ENCODE measurements at places on chromosomes 2 and 18.

- no peak for DNase-seq
Observed at GRCh38 chr2:151808258-151809072, 19.8 kb downstream of the ARL5A start.

GRCh38 chr2:216279459-216279858, 92.8 kb downstream of the MARCHF4 start:
- DNase-seq = no peak

GRCh38 chr2:160388464-160389263, 104.9 kb downstream of the RBMS1 start:
- DNase-seq = no peak

GRCh38 chr2:61262699-61263098, 100.7 kb downstream of the C2orf74 start:
- no peak for DNase-seq

DNA sequence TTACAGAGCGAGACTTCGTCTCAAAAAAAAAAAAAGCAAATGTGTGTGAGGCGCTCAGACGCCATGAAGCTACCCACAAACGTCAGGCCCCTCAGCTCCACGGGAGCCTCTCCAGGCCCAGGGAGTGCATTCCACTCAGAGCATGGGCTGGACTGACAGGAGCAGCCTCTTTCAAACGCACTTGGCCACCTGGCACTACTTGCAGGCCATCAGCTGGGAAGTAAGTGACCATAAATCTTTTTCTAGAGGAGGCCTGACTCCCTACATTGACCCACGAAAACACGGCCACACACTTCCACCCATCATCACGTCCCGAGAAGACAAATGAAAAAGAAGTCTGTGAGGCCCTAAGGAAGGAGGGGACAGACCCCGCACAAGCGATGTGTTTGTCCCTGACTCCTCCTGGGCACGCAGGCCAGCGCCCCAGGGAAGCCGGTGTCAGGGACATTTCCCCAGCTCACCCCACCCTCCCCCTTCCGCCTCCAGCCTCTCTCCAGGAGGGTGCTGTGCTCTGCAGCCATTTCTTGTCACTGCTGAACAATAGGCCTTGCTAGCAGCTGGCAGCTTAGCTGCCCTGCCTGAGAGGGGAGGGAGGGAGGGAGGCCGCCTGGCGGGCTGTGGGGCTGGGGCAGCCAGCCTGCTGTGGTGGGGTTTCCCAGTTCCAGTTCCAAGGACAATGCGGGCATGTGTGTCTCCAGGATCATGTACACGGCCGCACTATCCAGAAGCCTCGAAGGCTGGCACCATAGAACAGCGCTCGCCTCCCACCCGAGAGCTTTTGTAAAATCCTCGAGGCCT, 26.6 kb downstream of the SERTAD2 start:
- peak; percentile 49 for DNase-seq

DNA sequence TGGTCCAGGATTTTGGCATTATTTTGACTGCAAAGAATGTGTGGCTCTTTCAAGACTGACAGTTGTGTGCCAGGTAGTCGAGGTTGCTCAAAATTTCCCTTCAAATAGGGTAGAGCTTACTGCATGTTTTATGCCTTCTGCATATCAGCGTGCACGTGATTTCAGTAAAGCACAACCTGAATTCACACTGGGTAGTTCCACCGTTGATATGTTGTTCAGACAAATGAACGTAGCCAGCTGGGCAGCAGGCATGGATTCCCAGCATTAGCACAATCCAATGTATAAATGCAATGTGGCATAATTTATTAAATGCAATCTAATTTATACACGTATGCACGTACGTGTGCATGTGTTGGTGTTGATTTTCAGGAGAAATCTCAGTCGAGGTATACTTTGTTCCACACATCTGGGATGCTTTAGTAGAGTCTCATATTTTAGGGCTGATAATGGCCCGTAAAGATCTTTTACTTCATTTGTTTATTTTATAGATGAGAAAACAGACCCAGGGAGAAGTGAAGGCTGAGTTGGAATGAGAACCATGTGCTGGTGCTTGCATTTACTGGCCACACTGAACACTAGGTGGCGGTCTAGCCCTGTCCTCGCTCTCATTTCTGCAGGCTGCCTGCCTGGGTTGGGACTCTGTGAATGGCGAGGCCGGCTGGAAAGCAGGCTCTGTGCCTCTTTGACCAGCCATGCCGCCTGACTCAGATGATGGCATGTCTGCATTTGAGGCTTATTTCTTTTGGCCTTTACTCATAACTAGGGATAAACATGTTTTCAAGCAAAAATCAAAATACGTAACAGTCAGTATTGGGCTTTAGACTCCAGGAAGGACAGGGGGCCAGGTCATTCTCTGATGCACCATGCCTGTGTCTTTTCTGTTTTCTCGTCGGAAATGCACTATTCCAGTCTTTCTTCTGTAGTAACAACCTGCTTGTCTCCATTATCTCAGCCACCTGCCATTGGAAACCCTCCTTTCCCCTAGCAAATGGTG, 120.4 kb downstream of the RNF144A start:
- no peak for DNase-seq

DNA sequence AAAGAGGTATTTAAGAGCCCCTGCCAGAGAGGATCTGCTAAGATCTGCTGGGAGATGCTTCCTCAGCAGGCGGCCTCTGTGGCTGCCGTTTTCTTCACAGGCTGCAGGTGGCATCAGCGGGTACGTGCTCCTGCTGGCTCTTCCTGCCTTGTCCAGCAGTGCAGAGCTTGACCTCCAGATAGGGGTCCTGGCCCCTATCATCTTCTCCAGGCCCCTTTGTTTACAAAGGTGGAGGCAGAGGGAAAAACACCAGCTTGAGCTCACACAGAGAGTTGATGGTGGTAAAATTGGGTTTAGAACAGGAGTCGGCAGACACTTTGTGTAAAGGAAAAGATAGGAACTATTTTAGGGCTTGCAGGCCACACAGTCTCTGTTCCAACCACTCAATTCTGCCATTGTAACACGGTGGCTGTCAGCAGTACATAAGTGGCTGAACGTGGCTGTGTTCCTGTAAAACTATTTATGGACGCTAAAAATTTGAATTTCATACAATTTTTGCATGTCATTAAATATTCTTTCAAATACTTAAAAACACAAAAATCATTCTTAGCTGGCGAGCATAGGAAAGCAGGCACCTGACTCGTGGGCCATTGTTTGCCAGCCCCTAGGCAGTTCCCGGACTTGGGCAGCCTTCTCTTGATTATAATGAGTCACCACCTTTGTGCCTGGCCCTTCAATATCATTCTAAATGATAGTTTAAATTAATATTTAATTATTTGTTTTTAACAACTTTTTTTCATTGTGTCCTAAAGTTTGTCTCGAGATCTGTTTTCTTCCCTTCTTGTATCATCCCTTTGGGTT, 98.2 kb upstream of the B3GNT7 start:
- peak; percentile 66 for DNase-seq

DNA sequence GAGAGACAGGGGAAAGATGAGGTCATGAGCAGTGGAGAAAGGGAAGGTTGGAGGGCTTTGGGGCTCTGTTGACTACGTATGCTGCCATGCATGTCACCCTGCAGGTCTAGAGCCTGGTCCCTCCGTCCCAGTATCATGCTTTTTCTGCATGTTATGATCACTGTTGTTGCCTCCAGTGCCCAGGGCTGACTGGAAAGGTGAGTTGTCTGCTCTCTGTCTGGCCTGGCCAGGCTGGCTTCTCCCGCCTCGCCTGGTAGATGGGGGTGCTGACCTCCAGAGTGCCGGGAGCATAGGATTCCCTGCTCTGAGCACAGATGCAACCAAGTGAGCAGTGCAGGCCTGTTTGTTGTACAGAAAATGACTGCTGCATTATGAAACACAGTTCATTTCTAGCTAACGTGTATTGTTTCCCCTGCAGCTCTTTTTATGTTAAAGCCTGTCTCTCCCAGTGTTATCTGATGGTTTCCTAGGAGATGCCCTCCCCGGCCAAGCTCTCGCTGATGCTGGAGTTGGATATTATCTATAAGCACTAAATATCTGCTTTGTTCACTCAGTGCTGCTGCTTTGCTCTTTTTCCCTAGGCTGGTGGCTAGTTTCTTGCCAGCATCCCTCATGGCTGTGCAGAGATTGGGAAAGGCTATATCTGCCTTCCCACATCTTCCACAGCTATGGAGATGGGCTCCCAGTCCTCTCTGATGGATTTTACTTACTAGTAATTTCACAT, 158.2 kb downstream of the TDRD15 start:
- no peak for DNase-seq

- no peak for DNase-seq
Observed at GRCh38 chr18:24378598-24378997, 19.0 kb downstream of the OSBPL1A start.

GRCh38 chr2:41626936-41627335, 420.9 kb upstream of the PKDCC start:
- no peak for DNase-seq

GRCh38 chr2:65554765-65555591, 122.6 kb upstream of the SPRED2 start:
- no peak for DNase-seq

- DNase-seq = no peak
Observed at GRCh38 chr2:37026050-37026449, 58.1 kb downstream of the HEATR5B start.

- DNase-seq = no peak
Observed at GRCh38 chr2:72988041-72988440, 70.7 kb downstream of the EMX1 start.

DNA sequence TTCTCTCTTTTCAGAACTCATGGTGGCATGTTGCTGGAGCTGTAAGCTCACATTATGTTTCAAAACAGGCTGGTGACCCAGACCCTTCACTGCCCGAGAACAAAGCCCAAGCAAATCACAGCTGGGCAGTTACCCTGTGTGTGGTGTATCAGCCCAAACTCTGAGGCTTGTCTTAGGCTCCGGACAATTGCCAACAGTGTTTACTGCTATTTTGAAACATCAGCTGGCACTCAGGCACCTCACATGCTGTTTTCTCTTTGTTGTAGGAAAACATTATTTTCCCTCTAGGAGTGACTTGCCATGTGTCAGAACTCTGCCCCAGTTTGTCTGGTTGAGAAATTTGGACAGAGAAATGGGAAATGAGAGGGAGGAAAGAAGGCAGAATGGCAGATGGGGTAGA, 237.6 kb upstream of the APCDD1 start:
- no peak for DNase-seq

DNA sequence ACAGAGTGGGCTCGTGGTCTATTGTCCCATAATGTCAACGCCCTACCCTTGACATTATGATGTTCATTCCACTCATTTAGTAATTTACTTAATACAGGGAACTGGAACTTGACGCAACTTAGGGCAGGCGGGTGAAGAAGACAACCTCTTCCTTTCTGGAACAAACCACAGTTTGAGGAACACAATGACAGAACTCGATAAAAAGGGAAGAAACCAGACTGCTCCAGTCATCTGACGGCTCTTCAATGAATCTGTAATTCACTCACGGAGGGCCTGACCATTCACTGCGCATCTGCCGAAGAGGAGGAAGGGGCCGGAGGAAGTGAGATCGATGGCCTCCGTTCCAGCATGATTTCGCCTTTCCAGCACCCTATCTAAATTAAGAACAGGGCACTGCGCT, 83.2 kb downstream of the BCL2 start:
- no peak for DNase-seq

DNA sequence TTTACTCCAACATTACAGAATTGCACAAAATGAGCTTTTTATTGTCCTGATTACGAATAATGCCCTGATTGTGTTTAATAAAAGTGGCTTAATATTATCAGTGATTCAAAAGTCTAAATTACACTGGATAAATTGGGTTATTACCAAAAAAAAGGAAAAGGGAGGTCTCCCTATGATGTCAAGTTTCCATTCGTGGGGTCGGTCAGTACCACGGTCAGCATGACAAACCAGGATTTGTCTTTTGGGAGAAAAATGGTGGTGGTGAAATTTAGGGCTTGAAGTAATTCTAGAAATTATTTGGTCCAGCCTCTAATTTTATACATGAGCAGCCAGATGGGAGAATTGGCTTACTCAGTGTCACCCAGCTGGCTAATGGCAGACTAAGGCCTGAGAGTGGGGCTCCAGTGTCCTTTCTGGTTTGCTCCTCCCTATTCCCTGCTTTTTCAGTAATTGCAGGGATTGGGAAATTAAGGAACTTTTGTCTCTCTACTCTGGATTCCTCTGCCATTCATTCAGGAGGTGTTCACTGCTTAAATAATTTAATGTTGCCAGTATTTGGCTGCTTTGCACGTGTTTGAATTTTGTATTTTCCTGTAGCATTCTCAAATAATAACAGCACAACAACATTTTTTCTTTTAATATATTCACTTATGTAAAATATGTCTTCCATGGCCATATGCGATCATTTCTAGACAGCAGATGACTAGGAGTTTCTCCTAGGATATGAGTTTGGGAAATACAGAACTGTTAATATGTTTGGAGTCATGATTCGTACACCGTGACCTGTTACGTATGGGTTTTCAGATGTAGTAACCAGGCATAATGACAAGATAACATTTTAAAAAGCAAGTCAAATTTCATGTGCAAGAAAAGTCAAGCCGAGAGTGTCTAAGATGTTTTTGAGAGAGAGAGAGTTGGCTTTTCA, 128.9 kb upstream of the NOSTRIN start:
- no peak for DNase-seq

GRCh38 chr2:168136392-168136977, 110.9 kb downstream of the STK39 start:
- no peak for DNase-seq

DNA sequence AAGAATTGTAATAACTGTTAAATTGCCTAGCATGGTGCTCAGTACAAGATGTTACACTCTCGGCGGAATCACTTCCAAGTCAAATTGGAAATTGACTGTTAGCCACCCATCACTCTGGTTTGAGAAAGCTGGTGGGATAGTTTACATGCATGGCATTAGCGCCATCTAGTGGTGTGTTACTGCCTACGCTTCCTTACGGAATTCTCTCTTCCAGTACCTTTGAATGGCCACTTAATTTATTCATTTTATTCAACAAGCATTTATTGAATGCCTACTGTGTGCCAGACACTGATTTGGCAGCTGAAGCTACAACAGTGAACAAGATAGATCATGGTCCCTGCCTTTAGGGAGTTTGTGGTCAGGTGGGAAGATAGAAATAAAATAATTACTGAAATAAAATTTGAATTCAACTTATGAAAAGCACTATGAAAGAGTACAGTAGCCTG, 171.2 kb downstream of the TMEM247 start:
- peak; percentile 15 for DNase-seq

GRCh38 chr2:25690058-25690457, 16.7 kb upstream of the DTNB start:
- DNase-seq = no peak

- DNase-seq = no peak
Observed at GRCh38 chr2:10632230-10632629, 57.5 kb downstream of the NOL10 start.

GRCh38 chr2:198905881-198906612, 551.7 kb downstream of the SATB2 start:
- DNase-seq = no peak
